Fibroblast of pulmonary artery (primary cell): ENCODE measurements at places on chromosomes 4 and X.

GRCh38 chr4:17491196-17491595 is 20.7 kb downstream of the QDPR start:
- DNase-seq, result no peak

GRCh38 chr4:4613126-4613465 is 71.2 kb upstream of the STX18 start:
- DNase-seq, result no peak

DNA sequence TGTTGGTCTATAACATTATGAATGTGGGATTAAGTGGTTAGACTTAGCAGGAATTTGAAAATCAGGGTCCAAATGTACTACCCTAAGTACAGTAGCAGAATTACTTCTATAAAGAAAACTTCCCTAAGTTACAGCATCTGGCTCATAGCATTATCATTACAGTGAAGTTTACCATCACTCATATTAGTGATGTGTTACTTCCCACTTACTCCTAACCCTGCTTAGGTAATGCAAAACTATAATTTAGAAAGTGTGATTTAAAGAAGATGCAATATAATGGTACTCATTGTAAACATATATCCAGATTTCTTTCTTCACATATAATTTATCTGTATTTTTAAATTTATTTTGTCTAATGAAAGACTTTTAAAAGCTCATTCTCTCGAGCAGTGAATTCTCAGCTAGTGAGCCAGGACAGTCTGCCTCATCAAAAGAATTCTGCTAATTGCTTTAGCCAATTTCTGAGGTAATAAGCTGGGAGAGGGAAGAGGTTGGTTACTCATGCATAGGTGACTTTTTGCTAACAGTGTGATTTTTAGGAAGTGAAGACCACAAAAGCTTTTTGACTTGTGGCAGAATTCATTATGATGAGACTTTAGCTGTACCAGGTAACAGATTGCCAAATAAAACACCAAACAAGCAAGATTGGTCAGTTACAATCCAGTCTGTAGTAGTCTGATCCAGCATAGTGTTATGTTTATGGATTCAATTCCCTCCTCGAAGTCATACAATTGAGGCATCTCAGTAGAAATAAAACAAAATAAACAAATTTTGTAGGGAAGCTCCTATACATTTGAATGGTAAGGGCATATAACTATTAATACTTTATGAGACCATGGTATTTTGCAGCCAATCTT is 21.0 kb downstream of the PLS3 start:
- no peak for DNase-seq

DNA sequence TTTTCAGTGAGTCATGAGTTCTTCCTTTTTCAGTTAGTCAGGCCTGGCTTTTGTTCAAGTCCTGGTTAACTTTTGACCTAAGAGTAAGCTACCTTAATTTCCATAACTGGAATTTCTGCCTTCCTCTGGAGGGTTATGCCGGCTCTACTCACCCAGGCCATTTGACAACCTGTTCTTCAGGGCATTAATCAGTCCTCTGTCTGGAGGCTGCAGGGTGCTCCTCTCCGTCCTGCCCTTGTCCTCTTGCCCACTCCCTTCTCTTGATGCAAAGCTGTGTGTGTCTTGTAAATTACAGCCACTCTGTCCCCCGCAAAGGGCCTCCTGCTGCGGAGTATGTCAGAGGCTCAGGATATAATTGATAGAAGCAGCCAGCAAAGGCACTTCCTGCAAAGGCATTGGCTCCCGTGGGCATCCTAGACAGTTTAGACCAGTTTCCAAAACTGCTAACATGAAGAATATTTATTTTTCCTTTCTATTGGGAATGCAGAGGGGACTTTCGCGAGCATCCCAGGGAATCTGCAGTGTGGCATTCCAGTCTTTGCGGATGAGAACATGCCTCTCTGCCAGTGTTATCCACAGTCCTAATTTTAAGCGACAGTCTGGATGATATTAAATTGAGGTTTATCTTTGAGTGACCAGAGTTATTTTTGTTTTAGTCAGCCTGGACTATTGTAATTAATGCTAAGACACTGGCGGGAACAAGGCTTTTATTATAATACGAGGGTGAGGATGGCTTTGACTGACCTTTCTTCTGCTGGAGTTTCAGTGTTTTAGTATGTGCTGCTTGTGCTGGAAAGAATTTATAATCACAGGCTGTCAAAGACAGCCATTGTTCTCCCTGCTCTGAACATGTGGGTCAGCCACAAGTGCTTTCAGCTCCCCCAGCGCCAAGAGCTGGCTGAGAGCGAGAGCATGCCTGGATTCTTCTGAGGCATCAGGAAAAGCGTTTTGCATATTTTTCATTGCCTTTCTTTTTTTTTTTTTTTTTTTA is 74.2 kb downstream of the LIMCH1 start:
- peak; percentile 51 for DNase-seq

GRCh38 chr4:17436750-17437090 is 75.2 kb downstream of the QDPR start:
- no peak for DNase-seq

GRCh38 chr4:71304289-71304850 is 34.5 kb upstream of the SLC4A4 start:
- no peak for DNase-seq

DNA sequence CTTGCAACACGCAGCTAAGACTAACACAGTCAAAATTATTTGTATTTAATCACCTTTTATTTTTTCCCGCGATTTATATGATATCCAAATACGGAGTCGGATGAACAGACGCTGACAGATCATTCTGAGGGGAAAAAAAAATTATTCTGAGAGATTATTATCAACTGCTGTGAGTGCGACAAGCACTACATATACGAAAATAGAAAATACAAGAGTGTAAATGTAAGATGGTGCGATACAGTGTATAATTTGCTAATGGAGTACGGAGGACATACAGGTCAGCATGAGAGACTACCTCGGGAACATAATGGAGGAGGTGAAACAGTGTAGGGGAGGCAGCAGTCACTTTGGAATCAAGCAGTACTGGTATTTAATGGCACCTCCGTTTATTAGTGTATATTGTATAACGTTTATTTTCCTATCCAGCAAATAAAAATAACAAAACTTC is 2.8 kb upstream of the LIN54 start:
- no peak for DNase-seq

- DNase-seq, result no peak
Measured at GRCh38 chrX:133674726-133675470, 259.6 kb upstream of the GPC4 start.

DNA sequence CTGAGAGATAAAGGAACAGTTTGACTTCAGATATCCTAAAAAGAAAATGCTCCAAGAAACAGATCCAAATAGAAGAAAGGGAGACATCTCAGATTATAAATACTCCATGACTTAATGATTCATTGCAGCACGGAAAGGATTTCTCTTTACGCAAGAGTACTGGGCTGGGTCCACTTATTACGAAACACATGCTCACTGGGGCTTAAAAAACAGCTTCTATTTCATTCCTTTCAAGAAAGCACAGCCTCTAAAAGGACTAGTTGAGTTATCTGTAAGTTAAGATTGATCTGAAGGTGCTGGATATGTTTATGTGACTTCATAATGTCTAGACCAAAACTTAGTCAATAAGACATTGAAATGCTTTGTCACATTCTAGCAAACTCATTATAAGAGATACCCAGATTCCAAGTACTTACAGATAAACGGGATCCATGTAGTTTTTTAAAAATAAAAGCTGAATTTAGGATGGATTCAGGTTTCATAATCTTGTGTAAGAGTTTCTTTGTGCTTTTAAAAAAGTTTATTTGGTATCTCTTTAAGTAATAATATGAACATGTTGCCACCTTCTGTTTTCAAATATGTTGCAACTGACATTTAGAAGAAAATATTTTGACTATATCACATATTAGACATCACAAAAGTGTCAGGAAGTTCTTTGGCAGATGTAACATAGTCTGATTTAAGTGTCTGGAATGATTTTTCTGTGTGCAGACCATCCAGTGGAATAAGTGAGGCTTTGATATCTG is 109.5 kb upstream of the MYOZ2 start:
- peak; percentile 94 for DNase-seq

DNA sequence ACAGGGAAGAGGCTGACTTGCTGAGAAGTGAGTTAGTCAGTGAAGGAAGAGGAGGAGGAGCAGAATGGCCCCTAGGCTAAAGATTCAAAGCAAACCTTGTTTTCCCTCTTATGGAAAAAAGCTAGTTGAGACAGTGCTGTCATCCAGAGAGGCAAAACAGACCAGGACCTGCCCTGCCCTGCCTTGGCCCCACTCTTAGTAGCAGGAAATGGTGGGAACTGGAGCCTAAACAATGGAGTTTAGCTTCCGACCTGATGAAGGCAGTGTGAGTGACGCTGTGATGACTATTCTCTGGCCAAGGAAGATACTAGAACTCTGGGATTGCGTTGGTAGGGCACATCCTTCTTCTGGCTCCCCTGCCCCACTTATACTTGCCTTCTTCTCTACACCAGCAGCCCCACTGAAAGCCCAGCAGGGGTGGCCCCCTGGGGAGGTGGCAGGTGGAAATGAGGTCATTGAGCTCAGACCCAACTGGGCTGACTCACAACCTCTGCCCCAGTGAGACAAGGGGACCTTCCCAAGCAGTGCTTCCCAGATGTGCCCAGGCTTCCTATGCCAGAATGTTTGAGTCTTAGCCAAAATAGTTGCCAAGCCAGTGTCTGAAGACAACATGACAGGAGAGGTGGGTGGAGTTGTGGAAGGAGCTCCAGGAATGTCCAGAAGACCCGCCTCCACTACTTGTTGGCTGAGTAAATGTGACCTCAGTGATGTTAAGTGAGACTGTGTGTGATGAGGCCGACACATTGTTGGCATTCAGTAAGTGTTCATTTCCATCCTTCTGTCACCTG is 38.8 kb downstream of the MSN start:
- DNase-seq, result peak; percentile 87
